Kidney epithelial cell (primary cell): ENCODE measurements at places on chromosomes 5 and 9. TPM values are rescaled to one million over a fixed set of nuclear protein-coding genes. Genes with fewer than 3 reads are reported as not detected.

SECISBP2 gene
- 47.3 and 47.6 TPM in 2 replicates for total RNA-seq

DNA sequence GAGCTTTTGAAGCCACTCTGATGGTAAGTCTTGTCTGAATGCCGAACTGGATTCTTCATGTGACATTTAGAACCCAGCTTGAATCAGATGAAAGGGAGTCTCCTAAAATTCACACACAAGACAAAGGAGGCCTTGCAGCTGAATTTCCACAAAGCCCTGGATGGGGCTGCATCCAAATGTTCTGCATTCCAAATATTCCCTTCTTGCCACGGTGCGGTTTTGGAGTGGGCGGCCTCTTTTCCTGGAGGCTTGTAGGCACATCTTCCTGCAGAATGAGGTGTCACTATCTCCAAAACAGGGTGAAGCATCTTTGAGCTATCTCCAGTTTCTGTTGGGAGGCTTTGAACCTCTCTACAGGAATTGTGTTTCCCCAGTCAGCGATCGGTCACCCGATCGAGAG lies 342.7 kb downstream of the ARHGEF28 start:
- DNase-seq: no peak

DRD1 gene
- 0.07 TPM in 1 of 2 replicates, not detected in the other for total RNA-seq

DPYSL3 gene
- total RNA-seq: 39.4 and 42.4 TPM in 2 replicates

DNA sequence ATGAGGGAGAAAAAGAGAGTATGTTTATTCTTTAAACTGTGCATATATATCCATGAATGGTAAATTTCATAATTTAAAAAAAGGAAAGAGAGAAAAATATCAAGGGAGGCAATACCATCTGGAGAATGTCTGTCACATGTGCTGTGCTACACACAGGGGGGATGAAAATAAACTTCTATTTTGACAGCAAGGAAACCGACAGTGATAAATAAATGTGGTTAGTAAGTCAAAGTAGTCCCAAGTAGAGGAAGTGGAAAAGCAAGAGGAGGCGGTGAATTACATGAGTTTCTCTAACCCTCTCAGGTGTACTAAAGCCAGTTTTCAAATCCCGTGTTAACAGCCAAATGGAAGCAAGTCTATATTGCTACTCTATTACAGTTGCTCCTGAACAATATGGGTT lies 83.3 kb downstream of the ICE1 start:
- DNase-seq: no peak

KIF4B gene
- not detected in 2 replicates for total RNA-seq

POU5F2 gene
- 0.29 and 0.62 TPM in 2 replicates for total RNA-seq

- no peak for DNase-seq
These were observed 89.6 kb downstream of the SFXN1 start for GRCh38 chr5:175567954-175568353.
